ENCODE measurements at places on chromosomes 13 and 19.
A peak's percentile ranks its signal among the peaks of the same experiment; 100 is the strongest.

DNA sequence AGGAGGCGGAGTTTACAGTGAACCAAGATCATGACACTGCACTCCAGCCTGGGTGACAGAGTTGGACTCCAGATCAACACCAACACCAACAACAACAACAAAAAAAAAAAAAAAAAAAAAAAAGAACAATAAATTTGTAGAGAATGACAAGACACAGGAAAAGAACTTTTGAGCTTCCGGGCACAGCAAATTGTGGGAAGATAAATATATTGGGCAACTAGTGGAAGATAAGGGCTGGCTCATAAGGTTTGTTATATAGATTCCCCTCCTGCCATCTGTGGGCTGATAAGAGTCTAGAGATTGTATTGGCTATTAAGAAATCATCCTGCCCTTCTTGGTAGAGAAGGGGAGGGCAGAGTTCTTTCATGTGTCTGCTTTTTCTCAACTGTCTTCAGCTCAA, 33.1 kb upstream of the CYP2S1 start:
- no peak for DNase-seq
- no peak overlapping the region for H3K27ac ChIP-seq
- no peaks in the 10 kb centered on the region for H3K4me1 ChIP-seq

- H3K36me3 ChIP-seq, result no peaks in the 10 kb centered on the region
- peaks cover 44% of the 10 kb centered on the region for H3K4me1 ChIP-seq
- peaks cover 45% of the 10 kb centered on the region for H3K27me3 ChIP-seq
- H3K27ac ChIP-seq, result no peak overlapping the region
- H3K4me3 ChIP-seq, result peak overlapping the region; percentile 30
These were observed 6.6 kb upstream of the EML2 start for GRCh38 chr19:45645631-45646344.

DNA sequence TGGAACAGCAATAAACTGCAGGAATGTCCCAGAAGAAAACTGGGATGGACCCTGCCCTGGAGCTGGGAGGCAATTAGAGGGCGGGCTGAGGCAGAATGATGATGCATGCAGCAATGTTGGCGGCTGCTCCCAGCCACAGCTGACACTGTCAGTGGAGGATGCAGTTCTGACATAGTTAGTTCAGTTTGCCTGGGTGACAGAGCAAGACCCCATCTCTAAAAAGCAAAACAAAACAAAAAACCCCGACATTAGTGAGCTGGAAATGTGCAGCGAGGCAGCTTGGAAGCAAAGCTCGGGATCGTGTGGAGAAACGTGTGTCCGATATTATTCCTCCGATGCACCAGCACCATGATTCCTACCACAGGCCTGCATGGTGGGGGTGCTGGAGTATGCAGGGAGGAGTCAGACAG, 110.1 kb upstream of the UQCRFS1 start:
- H3K27me3 ChIP-seq, result no peaks in the 10 kb centered on the region
- no peak overlapping the region for H3K4me3 ChIP-seq
- no peaks in the 10 kb centered on the region for H3K36me3 ChIP-seq
- no peak for DNase-seq
- no peak overlapping the region for H3K27ac ChIP-seq

- peak overlapping the region; percentile 58 for H3K4me3 ChIP-seq
- H3K27ac ChIP-seq, result peak overlapping the region; percentile 69
- DNase-seq, result no peak
- peaks cover 12% of the 10 kb centered on the region for H3K4me1 ChIP-seq
- H3K27me3 ChIP-seq, result peaks cover 4% of the 10 kb centered on the region
These were observed 7.6 kb downstream of the F2RL3 start for GRCh38 chr19:16896146-16897028.

DNA sequence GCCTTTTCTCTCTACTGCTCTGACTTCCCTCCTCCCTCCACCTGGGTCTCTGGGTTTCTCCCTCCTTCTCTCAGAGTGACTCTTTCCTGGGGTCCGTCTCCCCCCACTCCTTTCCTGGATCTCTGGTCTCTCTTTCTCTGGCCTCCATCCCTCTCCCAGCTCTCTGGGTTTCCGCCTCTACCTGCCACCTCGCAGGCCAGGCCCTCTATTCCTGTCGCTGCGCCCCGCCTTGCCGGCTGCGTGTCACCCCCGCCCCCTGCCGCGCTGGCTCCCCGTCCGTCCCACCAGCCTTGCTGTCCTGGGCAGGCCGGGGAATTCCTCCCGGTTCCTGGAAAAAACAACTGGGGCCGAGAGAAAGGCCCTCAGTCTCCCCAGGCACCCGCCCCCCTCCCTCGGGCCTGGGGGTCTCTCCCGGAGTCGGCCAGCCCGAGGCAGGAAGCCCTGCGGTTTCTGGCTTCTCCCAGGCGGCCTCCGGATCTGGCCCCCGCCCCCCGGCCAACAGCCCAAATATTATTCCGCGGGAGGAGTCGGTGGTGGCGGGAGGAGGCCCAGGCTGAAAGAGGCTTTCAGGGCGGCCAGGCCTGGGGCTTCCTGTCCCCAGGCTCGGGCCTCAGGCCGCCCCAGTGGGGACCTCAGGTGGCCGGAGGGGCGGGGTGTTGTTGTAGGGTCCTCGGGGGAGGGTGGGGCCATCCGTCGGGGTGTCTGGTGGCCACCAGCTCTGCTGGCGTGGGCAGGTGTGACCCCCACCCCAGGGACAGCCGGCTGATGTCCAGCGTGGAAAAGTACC, 9.3 kb downstream of the IRF2BP1 start:
- no peaks in the 10 kb centered on the region for H3K27me3 ChIP-seq
- peak overlapping the region; percentile 47 for H3K4me3 ChIP-seq
- H3K27ac ChIP-seq, result peak overlapping the region; percentile 41

DNA sequence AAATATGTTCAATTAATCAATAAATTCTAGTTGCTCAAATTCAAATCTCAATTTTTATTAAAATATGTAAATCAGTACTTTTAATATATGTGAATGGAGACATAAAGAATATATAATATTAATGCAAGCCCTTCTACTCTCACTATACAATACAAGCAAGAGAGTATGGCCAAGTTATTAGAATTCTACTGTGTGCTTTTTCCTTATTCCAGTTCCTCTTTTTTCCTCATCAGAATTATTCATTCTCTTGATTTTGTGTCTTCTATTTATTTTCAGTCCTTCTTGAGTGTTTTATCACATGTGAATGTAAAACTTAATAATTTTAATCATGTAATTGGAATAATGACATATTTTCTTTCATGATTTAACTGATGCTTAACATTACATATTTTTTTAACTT, 276.8 kb downstream of the PCDH20 start:
- H3K27ac ChIP-seq, result no peak overlapping the region
- no peaks in the 10 kb centered on the region for H3K4me1 ChIP-seq
- H3K4me3 ChIP-seq, result no peak overlapping the region
- no peaks in the 10 kb centered on the region for H3K36me3 ChIP-seq
- H3K27me3 ChIP-seq, result no peaks in the 10 kb centered on the region
- DNase-seq, result no peak

DNA sequence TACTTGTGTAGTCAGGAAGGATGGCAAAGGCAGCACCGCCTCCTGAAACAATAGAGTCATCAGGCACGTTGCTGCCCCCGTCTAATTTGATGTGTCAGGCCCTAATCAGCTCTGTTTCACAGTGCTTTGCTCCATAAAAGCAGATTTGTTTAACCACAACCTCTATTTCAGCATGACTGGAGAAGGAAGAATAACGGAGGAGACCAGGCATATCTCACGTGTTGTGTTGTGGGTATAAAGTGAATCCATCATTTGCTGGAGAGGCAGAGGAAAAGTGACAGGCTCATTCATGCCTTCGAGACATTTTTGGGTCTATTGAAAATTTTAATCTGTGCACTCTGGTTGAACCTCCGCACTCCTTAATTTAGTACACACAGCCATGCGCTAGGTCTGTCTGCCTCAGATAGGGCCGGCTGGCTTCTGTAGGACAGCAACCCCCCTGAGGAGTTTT, 940.4 kb upstream of the SLC10A2 start:
- no peak overlapping the region for H3K27ac ChIP-seq
- H3K4me3 ChIP-seq, result no peak overlapping the region
- H3K36me3 ChIP-seq, result no peaks in the 10 kb centered on the region
- no peak for DNase-seq
- H3K4me1 ChIP-seq, result no peaks in the 10 kb centered on the region

GRCh38 chr19:51607920-51608562, 22.2 kb downstream of the SIGLEC5 start:
- H3K4me1 ChIP-seq, result no peaks in the 10 kb centered on the region
- no peaks in the 10 kb centered on the region for H3K36me3 ChIP-seq
- DNase-seq, result peak; percentile 76
- no peak overlapping the region for H3K4me3 ChIP-seq

GRCh38 chr19:34834472-34835061, 61.6 kb upstream of the ZNF599 start:
- H3K36me3 ChIP-seq, result no peaks in the 10 kb centered on the region
- DNase-seq, result no peak
- no peak overlapping the region for H3K27ac ChIP-seq
- no peaks in the 10 kb centered on the region for H3K4me1 ChIP-seq

GRCh38 chr19:51507640-51508058, 6.0 kb upstream of the SIGLEC12 start:
- no peaks in the 10 kb centered on the region for H3K27me3 ChIP-seq
- no peak for DNase-seq
- no peak overlapping the region for H3K4me3 ChIP-seq
- H3K36me3 ChIP-seq, result no peaks in the 10 kb centered on the region
- no peaks in the 10 kb centered on the region for H3K4me1 ChIP-seq
- no peak overlapping the region for H3K27ac ChIP-seq

GRCh38 chr13:51807041-51807440, 3.1 kb upstream of the DHRS12 start:
- no peak overlapping the region for H3K4me3 ChIP-seq
- no peak overlapping the region for H3K27ac ChIP-seq
- no peaks in the 10 kb centered on the region for H3K4me1 ChIP-seq
- H3K27me3 ChIP-seq, result no peaks in the 10 kb centered on the region
- no peaks in the 10 kb centered on the region for H3K36me3 ChIP-seq

- no peak overlapping the region for H3K4me3 ChIP-seq
- no peaks in the 10 kb centered on the region for H3K36me3 ChIP-seq
- DNase-seq, result no peak
- H3K27me3 ChIP-seq, result no peaks in the 10 kb centered on the region
- no peak overlapping the region for H3K27ac ChIP-seq
These were observed 36.1 kb downstream of the OLFM4 start for GRCh38 chr13:53064731-53065130.

DNA sequence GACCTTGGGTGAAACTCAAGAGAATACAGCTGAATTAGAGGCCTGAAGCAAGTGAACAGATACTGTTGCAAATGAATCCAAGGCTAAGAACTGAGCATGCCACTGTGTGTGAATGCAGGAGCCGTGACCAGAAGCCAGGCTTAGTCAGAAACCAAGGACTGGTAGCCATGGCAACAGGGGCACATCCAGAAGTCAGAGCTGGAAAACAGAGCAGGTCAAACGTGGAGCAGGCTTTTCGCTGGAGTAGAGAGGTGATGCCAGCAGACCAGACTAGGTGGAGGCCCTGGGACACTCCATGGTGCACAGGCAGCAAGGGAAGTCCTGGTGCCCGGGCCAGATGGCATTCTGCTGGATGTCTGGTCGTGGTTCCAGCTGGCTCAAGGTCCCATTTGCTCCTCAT, 564.1 kb downstream of the PCDH9 start:
- no peak overlapping the region for H3K27ac ChIP-seq
- no peak for DNase-seq
- no peaks in the 10 kb centered on the region for H3K4me1 ChIP-seq
- H3K4me3 ChIP-seq, result no peak overlapping the region
- no peaks in the 10 kb centered on the region for H3K27me3 ChIP-seq

DNA sequence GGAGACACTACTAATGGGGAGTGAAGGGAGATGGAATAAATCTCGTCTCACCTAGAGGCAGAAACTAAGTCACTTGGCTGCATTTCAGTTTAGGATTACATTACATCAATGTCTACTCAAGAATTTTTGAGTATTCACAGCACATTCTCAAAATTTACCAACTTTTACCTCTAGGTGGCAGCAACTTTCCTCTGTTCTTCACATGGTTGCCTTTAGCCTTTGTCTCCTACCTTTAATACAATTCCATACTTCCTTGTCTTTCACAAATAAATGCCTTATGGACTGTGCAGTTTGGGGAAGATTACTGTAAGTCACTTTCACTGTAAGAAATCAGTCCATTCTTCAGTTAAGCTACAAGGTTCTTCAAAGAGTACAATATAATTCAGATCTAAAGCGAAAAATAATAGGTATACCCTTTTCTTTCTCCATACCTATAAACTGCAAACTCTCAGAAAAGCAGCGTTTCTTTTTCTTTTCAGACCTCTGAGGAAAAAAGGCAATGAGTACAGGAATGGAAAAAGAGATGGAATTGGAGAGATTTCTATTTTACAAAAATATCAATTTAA, 379.4 kb downstream of the KLF12 start:
- H3K27ac ChIP-seq, result no peak overlapping the region
- no peaks in the 10 kb centered on the region for H3K36me3 ChIP-seq
- DNase-seq, result no peak
- no peaks in the 10 kb centered on the region for H3K27me3 ChIP-seq

- H3K27ac ChIP-seq, result peak overlapping the region; percentile 90
- no peaks in the 10 kb centered on the region for H3K36me3 ChIP-seq
- no peaks in the 10 kb centered on the region for H3K27me3 ChIP-seq
- peak; percentile 91 for DNase-seq
- H3K4me1 ChIP-seq, result no peaks in the 10 kb centered on the region
These were observed 36.0 kb upstream of the NEK3 start for GRCh38 chr13:52195401-52195837.

- no peak overlapping the region for H3K27ac ChIP-seq
- H3K36me3 ChIP-seq, result no peaks in the 10 kb centered on the region
- no peaks in the 10 kb centered on the region for H3K4me1 ChIP-seq
These were observed 216.6 kb upstream of the SLC10A2 start for GRCh38 chr13:103282571-103283450.

- no peak overlapping the region for H3K4me3 ChIP-seq
- no peaks in the 10 kb centered on the region for H3K36me3 ChIP-seq
- no peak for DNase-seq
- no peaks in the 10 kb centered on the region for H3K4me1 ChIP-seq
- no peaks in the 10 kb centered on the region for H3K27me3 ChIP-seq
These were observed 27.8 kb upstream of the MIER2 start for GRCh38 chr19:372306-372890.

GRCh38 chr19:47414469-47414868, 4.9 kb downstream of the MEIS3 start:
- no peaks in the 10 kb centered on the region for H3K36me3 ChIP-seq
- no peak overlapping the region for H3K4me3 ChIP-seq
- no peaks in the 10 kb centered on the region for H3K27me3 ChIP-seq
- no peak overlapping the region for H3K27ac ChIP-seq

DNA sequence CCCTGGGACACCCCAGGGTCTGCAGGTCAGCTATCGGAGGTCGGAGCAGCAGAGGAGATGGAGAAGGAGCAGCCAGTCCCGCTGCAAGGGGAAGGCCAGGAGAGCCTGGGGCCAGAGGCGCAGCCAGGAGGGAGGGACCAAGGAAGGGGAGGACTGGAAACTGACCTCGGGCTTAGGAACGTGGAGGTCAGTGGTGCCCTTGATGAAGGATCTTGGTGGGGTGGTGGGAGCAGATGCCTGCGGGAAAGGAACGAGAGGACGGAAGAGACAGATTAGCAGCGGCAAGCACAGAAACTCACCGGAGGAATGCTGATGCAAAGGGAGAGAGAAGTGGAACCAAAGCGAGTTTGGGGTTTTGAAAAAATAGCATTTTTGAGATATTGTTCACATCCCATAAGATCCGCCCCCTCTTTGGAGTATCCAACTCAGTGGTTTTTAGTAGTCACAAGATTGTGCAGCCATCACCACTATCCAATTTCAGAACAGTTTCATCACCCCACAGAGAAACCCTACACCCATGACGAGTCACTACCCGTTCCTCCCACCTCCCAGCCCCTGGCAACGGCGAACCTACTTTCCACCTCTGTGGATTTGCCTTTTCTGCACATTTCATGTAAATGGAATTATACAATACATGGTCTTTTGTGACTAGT, 22.1 kb downstream of the PLEKHF1 start:
- peak; percentile 82 for DNase-seq
- no peaks in the 10 kb centered on the region for H3K36me3 ChIP-seq
- H3K4me3 ChIP-seq, result peak overlapping the region; percentile 35
- no peaks in the 10 kb centered on the region for H3K27me3 ChIP-seq
- H3K4me1 ChIP-seq, result peaks cover 21% of the 10 kb centered on the region
